Epithelial cell of proximal tubule (primary cell): ENCODE measurements at places on chromosomes 12 and 14.

- no peak for DNase-seq
Measured at GRCh38 chr12:40208707-40209446, 15.9 kb upstream of the LRRK2 start.

DNA sequence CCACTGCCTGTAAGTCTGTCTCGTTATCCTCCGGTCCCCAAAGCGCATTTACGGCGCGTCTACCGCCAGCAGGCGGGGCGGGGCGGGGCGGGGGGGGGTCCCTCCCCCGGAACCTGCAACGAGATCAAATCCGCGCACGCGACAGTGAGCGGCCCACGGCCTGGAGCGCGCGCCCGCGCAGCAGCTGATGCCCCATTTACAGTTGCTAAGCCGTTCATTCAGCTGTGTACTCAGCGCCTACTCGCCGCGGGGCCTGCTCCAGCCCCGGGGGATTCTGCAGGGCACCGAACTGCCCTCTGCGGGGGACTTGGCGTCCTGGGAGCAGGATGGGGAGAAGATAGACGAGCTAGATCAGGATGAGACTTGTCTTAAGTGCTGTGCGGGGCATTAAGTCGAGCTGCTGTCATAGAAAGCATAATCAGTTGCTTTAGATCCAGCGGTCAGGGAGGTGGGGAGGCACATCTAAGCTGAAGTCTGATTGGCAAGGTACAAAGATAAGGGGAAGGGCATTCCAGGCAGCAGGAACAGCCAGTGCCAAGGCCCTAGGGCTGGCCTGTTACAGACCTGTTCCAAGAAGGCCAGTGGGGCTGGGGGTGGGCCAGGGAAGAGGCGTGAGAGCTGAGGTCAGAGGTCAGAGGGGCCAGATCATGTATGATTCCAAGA, 1.4 kb upstream of the CCDC85C start:
- no peak for DNase-seq

- no peak for DNase-seq
Measured at GRCh38 chr14:101507836-101508150, 53.5 kb upstream of the DIO3 start.

DNA sequence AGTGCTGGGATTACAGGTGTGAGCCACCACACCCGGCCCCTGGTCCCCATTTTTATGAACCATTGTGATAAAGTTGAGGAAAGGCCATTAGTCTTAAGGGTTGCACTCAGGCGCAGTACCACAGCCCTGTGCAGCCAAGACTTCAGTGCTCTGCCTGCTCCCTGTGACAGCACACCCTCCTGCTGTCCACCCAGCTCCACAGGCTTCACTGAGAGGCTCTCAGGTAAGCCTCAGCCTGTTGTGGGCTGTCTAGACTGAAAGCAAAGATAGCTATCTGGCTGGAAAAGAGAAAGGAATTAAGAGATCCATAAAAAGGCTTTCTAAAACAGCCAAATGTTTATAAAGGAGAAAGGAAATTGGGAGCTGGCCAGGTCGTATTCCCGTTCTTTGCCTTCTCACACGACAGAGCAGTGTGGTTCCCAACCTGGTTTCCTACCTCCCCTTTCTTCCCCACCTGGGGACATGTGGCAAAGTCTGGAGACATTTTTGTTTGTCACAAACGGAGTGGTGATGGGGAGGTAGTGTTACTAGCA, 19.1 kb upstream of the DNM1L start:
- DNase-seq: no peak

DNA sequence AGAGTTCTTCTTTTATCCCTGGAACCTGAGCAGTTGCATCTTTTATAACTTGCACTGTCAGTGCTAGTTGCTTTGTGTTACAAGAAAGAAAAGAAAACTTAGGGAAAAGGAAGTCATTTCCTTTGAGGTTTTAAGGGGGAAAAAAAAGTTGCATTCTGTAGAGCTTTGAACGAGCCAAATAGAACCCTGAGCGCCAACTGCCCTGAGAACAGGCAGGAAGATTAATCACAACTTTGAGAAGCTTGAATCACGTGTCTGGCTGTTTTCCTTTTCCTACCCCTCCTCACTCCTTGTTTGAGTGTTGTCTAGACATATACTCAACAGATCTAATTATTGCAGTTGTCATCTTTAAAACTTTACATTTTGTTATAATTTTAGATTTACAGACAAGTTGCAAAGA, 12.5 kb downstream of the PCNX1 start:
- DNase-seq: no peak

GRCh38 chr14:91103116-91103515, 10.8 kb upstream of the DGLUCY start:
- DNase-seq: no peak

GRCh38 chr14:100618763-100619320, 31.6 kb upstream of the BEGAIN start:
- no peak for DNase-seq

DNA sequence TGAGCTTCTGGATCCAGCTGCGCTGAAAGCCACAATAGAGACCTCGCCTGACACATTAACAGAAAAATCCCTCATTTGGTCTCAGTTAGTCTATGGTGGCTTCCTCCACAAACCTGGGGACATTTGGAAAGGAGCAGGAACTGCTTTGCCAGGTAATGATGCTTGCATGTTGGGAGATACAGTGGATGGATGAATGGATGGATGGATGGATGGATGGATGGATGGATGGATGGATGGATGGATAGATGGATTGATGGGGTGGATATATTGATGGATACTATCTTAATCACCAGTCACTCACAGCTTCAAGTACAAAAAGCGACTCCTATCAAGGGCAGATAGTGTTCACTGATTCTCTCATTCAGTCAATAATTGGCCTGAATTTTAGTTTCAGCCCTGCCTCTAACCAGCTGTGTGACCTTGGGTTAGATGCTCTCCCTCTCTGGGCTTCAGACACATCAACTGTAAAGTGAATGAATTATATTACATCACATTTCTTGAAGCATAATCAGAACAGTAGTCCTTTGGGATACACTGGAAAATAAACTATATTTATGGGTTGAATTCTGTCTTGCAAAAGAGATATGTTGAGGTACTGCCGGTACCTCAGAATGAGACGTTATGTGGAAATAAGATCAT, 29.3 kb downstream of the MAP1LC3B2 start:
- DNase-seq: no peak

- no peak for DNase-seq
Measured at GRCh38 chr14:63205866-63206265, 1.6 kb downstream of the RHOJ start.

DNA sequence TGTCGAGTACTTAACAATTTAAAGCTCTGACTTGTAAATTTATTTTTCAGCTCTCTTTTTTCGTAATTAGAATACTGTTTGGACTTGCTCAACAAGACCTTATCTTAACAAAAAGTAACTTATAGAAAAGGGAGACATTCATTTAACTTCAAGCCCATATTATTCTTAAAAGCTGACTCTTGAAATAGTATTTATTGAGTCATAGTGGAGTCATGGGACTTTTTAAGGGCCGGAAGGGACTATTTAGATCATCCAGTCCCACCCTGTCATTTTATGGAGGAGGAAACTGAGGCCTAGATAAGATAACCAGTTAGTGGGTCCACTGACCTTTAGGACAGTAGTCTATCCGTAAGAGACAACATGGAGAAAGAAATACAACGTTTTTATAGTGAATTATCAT, 1.5 kb downstream of the RAP1B start:
- no peak for DNase-seq

- no peak for DNase-seq
Measured at GRCh38 chr12:5840944-5841343, 104.1 kb downstream of the ANO2 start.

GRCh38 chr12:29902043-29902442, 118.3 kb upstream of the TMTC1 start:
- no peak for DNase-seq

DNA sequence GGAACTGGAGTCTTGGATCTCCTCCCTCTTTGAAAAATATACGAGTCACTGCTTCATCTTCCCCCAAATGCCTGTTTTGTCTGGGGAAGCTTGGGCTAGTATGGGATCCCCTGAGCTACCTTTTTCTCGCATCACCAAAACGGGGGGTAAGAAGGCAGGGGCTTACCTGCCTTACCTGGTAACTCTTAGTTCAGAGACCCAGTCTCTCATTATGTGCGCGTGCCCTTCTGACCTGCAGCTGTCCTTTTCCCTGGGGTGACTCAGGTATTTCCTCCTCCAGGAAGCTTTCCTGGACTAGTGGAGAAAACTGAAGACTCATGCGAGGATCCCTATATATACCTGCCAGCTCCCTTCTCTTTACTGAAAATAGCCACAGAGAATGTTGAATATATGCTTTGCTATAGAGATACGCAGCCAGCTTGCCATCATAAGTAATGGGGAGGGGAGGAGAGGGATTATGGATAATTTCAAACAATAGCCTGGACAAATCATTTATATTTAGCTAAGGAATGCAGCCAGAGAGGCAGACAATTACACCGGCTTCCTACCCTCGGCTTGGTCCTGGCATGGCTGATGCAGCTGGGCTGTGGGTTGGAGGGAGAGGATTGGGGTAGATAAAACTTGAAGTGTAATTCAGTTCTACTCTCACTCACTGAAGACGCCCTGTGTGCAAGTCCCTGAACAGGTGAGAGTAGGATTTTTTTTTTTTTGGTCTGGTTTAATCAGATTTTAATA, 1.1 kb downstream of the TSPAN9 start:
- no peak for DNase-seq
